Left kidney (tissue), 8 donors: ENCODE measurements at places on chromosomes 2 and 18. TPM values are rescaled to one million over a fixed set of nuclear protein-coding genes. Genes with fewer than 3 reads are reported as not detected.

TLX2 gene
- 0.07 TPM for polyA plus RNA-seq

ATOH8 gene
- 10.3 TPM for polyA plus RNA-seq

EGR4 gene
- polyA plus RNA-seq = not detected

COL6A3 gene
- 235 TPM for polyA plus RNA-seq

DCAF17 gene
- 36.4 TPM for polyA plus RNA-seq

HDAC4 gene
- polyA plus RNA-seq = 13.3 TPM

PCARE gene
- polyA plus RNA-seq = 0.43 TPM

UGT1A4 gene
- not detected for polyA plus RNA-seq

C2orf15 gene
- 12.8 TPM for polyA plus RNA-seq

BZW1 gene
- 282 TPM for polyA plus RNA-seq

- no peak for DNase-seq
Measured at GRCh38 chr2:162710287-162710890, 128.2 kb downstream of the KCNH7 start.

DNA sequence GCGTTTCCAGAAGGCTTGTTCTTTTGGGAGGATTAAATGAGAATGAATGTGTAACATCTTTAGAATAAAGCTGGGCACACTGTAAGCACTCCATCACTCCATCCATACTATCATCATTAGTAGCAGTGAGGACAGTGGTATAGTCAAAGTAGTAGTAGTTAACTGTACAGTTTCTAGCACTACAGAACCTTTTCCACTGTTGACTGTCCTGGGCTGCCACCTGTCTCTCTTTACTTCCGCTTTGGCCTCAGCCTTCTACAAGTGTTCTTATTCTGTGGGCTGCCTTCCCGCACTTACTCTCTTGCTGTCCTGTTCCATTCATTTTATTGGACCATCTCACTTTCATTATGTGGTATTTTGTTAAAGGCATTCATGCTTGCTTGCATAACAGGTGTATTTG lies 3.3 kb downstream of the SLC9A2 start:
- no peak for DNase-seq

DNA sequence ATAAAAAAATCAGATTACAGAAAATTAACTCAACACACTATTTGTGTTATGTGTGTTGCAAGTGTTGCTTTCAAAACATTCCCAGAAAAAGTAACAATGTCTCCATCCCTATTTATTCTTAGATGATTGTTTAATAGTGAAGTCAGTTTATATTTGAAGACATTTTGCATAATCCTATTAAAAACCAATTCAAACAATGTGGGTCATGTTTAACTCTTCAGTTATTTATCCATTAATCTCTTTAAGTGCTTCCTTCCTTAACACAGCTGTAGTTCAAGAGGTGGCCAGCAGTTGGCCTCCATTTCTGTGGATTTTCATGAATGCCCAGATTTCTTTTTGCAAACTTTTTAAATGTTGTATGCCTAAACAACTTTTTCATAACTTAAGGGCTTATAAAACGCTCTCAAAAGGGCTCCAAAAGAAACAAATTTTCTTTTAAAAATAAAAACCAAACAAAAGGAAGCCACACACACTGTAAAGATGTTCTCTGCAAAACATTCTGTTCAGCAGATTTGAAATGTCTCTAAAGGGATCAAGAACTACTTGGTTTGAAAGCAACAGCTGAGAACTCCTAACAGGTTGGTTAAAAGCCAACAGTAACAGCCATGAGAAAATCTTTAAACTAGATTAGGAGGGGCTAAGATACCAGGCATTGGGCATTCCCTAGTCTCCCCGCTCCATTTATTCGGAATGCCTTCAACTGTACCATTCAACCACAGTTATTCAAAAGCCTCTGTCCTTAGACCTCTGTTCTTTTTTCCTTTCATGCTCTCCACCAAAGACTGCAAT lies 71.5 kb downstream of the THADA start:
- no peak for DNase-seq

DNA sequence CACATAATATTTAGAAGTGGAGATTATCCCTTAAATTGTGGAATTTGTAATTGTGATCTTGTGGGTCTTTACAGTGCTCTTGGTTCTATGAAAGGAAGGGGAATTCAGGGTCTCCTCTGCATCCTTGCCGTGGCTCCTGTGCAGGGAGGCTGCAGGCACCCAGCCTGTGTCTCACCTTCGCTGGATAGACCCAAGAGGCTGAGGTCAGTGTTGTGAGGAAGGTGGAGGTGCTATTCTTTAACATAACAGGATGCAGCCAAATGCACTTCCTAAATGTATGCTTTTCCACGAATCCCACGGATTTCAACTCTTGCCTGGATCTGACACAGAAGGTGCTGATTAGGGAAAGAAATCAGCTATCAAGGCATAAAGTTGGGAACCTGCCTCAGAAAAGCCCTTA lies 69.5 kb downstream of the TMEM18 start:
- DNase-seq = no peak

GRCh38 chr2:55965276-55965675 lies 41.7 kb upstream of the EFEMP1 start:
- no peak for DNase-seq

GRCh38 chr2:105671156-105671555 lies 73.6 kb upstream of the NCK2 start:
- no peak for DNase-seq

DNA sequence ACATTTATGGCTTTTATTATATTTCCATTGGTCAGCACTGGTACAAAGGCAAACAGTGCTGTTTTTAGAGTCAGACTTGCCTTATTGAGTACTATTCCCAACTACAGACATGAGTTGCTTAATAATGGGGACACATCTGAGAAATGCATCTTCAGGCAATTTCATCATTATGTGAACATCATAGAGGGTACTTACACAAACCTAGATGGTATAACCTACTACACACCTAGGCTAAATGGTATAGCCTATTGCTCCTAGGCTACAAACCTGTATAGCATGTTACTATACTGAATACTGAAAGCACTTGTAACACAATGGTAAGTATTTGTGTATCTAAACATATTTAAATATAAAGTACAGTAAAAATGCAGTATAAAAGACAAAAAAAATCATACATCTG lies 36.4 kb downstream of the OLA1 start:
- no peak for DNase-seq

GRCh38 chr2:162221064-162221463 lies 22.2 kb downstream of the FAP start:
- no peak for DNase-seq

DNA sequence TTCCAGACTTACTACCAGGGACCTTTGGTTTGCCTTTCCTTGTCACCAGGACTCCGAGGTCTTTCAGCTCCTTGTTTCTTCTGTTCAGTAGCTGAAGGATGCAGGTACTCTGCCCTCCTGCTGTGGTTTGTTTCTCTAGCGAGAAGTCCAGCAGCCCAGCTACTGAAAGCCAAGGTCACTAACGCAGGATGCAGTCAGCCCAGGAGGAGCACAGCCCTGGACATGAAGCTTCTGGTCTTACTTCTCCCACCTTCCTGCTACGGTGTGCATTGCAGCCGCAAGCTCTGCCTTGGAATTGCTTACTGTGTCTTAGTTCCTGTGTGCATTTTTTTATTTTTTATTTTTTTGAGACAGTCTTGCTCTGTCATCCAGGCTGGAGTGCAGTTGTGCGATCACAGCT lies 62.4 kb downstream of the DGKD start:
- no peak for DNase-seq

- no peak for DNase-seq
Measured at GRCh38 chr18:76169733-76170132, 325.3 kb downstream of the ZNF516 start.

- DNase-seq = no peak
Measured at GRCh38 chr2:24544456-24545115, 53.5 kb downstream of the NCOA1 start.

DNA sequence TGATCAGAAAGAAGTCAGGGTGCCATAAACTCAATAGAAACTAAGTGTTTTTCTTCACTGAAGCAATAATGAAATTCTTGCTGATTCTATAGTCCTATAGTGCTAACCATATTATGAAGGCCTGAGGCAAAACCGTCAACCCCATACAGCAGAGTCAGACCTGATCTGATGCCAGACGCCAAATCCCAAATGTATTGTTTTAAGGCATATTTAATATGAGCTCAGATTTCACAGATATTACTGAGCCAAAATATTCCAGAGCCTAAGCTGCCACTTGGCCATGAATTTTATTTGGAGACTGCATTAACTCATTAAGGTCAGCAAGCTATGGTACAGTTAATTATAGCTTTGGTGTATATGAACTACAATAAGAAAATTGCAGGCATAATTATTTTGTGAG lies 53.4 kb downstream of the SCN1A start:
- no peak for DNase-seq

DNA sequence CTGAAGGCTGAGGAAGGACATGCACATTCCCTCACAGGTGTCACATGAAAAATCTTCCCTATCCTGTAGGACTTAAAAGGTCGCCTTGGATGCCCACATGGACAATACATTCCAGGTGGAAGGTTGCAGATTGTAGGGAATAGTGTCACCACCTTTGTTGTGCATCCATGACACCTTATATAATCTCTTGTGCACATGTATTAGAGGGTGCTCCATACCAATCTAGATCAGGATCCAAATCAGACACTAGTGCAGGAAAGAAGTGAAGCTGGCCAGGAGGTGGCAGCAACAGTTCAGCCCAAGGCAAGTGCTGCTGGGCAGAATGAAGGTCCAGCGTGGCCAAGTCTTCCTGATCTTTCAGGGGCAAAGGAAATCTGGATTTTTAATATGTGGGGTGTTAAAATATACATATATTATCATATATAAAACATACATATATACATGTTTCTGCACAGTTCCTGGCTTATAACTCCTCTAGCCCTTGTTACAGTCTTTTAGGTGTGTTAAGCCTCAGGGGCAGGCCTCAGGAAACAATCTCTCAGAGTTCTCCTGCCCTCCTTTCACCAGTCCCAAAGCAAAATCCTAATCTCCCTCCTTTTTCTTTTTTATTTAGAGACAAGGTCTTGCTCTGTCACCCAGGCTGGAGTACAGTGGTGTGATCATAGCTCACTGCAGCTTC lies 16.6 kb downstream of the NIF3L1 start:
- peak; percentile 40 for DNase-seq

DNA sequence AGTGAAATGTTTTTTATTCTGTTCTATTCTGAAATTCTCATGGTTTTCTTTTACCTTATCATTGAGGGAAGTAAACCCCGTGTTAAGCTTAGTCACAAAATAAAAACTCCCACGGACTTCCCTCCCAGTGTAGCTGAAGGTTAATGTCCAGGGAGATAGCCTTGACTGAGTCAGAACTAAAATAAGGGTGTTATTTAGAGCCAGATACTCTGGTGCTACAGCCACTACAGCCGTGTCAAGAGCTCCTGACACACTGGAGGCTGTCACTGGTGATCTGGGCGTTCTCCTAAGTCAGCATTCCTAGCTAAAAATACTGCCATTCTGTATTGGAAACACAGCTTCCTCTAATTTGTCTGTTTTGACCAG lies 82.0 kb upstream of the RANBP2 start:
- DNase-seq = no peak

DNA sequence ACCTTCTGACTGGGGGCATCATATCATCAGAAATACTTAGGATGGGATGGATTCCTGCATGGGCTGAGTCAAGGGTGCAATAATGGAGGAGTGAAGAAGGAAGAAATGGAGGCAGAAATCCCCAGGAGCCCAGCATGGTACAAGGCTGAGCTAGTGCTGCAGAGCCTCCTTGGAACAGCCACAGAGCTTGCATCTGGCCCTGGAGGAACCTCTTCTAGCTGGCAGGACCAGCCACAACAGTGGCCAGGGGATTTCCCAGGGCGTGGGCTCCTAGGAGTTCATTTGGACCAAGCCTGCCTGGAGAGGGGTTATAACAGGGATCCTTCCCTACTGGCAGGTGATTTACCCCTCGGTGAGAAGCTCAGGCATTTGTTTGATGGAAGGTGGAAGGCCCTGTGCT lies 4.7 kb upstream of the IL37 start:
- DNase-seq = no peak

GRCh38 chr2:128780434-128781080 lies 461.9 kb upstream of the HS6ST1 start:
- DNase-seq = no peak

DNA sequence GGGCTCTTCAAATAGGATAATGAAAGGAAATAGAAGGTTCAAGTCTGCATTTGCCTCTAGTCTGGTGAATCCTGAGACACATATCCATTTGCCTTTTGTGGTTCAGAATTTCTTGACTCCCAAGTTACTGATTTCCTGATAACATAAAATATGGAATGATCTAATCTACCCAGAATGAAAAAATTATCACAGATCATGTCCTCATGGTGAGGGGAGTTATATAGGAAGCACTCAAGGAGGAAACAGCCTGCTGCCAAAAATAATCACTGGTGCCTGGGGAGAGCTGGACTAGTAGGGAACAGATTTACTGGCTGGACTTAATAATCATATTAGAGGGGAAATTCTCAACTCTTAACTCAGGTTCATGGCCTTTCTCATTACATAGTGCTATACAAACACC lies 95.5 kb upstream of the STK17B start:
- no peak for DNase-seq

- DNase-seq = no peak
Measured at GRCh38 chr18:49177812-49178211, 227.0 kb upstream of the SMAD7 start.

DNA sequence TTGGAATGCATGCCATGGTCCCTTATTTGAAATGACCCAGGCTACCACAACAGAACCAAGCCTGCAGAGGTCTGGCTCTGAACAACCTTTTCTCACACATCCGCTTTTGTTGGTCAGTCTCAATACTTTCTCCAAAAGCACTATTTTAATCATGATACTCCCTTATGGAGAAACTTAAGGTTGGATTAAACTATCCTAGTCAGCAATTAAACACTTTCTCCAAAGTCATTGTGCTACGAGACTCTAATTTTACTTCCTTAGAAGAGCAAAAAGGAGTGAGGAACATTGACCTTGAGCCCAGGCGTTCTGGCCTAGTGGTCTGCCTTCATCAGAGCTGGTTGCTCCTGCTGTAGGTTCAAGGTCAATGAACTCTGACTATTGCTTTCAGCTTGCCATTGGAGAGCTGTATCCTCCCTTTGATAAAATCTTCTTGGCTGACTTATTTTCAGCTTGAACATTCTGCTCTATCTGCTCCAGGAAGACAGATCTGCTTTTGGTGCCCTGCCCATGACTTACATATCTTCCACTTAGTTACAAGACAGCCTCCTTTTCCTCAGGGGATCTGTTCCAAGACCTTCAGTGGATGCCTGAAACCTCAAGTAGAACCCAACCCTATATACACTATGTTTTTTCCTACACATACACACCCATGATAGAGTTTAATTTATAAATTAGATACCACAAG lies 91.2 kb downstream of the NCKAP5 start:
- no peak for DNase-seq

DNA sequence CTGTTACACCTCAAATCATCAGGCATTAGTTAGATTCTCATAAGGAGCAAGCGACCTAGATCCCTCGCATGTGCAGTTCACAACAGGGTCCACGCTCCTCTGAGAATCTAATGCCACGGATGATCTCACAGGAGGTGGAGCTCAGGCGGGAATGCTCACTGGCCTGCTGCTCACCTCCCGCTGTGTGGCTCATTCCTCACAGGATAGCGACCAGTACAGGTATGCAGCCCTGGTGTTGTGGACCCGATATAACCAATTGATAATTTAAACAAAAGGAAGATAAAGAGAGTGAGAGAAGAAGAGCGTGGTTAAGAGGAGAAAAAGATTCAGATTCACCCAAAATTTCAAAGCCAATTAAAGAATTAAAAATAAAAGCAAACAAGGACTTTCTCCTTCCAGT lies 20.8 kb downstream of the TLK1 start:
- no peak for DNase-seq

GRCh38 chr2:134626781-134627180 lies 92.0 kb downstream of the TMEM163 start:
- DNase-seq = no peak
